ENCODE measurements at places on chromosomes 11 and 22.

DNA sequence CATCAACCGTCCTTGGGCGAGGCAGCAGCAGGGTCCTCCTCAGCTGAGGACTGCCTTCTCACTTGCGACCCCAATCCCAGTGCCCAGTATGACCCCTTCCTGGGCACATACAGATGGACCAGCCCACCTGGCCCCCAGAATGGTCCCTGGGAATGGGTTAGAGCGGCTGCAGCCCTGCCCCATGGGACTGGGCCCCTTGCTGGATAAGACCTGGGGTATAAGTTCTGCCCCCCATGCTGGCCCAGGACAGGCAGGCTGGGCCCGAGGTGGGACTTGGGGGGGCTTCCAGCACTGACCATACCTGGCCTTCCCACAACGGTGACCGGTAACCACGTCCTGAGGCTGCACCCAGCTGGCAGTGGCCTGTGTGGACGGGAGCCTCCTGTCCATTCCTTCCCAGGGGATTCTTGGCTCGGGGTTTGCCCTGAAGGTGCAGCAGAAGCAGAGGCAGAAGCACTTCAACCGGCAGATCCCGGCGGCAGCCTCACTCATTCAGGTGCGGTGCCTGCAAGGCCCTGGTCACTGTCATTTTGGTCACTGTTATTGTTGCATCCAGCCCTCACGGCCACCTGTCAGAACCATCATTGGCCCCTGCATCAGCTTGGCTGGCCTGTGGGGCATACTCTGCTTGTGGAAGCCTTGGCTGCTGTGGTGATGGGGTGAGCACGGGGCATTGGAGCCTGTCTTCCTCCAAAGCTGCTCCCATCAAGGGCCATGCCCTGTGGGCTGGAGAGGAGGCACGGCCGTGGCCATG, 114.8 kb downstream of the KCNQ1OT1 start:
- no peak for DNase-seq

GRCh38 chr11:17638311-17638710, 81.1 kb upstream of the MYOD1 start:
- no peak for DNase-seq

GRCh38 chr11:134624166-134624920, 212.3 kb upstream of the B3GAT1 start:
- DNase-seq, result no peak

GRCh38 chr11:91023731-91024130, 800.9 kb upstream of the CHORDC1 start:
- no peak for DNase-seq

GRCh38 chr22:26667140-26667539, 9.8 kb downstream of the MIAT start:
- DNase-seq, result no peak

DNA sequence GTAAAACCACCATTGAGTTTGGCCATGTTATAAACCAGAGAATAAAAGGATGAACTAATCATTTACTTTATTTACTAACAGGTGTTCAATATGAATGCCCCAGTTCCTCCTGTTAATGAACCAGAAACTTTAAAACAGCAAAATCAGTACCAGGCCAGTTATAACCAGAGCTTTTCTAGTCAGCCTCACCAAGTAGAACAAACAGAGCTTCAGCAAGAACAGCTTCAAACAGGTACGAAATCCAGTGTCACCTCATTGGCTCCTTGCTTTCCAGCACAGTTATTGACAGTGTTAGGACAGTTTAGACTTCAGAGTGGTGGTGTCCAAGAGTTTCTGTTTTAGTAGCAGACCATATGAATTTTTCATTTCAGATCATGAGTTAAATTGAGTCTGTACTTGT, 13.6 kb upstream of the NAT10 start:
- DNase-seq, result no peak

DNA sequence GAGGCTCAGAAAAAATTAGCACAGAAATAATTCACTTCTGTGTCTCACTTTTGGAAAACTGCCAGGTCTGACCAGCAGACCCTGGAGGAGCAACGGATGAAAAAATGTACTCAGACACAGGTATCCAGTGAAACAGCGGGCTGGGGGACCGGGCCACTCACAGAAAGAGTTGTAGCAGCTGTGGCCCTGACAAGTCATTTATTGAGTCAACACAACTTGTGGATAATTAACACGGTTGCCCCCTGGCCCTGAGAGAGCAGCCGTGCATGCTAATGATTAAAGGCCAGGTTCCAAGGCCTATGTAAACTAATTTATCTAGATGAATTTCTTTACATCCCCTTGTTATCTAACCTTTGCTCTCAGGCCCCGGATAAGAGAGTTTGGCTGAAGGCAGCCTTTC, 131.3 kb downstream of the AASDHPPT start:
- DNase-seq, result no peak

DNA sequence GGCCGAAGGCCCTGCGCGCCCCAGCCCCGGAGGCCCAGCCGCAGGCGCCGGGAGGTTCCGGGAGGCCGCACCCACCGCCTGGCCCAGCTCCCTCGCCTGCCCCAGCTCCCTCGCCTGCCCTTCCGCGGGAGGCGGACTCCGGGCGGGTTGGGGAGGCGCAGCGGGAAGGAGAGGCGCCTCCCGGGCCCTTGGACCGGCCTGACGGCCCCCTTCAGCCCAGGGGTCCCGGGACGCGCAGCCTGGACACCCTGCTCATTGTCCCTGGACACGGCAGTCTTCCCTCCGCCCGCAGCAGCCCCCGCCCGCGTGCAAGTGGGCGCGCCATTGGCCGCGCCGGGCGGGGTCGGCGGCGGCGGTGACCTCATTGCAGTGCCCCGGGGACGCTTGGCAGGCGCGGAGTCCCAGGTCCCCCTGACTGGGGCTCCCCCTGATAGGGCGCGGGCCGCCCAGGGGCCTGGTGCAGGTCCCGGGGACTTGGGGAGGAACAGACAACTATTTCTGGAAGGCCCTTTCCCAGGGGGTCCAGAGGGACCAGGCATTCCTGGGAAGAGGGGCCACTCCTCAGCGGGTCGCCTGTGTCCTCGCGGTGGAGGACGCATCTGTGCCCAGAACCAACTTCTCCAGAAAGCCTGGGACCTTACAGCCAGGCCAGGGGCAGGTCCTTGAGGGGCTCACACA, 501 bp downstream of the CD151 start:
- peak; percentile 63 for DNase-seq

DNA sequence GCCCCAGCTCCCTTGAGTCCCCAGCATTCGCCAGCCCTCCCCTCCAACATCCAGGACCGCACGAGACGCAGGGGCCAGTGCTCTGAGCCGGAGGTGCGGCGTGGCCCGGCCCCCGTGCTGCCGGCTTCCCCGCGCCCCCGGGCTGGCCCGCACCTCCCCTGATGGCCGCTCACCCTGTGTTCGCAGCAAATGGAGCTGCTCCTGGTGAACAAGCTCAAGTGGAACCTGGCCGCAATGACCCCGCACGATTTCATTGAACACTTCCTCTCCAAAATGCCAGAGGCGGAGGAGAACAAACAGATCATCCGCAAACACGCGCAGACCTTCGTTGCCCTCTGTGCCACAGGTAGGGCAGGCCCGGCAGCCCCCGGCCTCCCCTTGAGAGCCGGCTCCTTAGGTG, 2.7 kb downstream of the CCND1 start:
- no peak for DNase-seq

- DNase-seq, result no peak
Measured at GRCh38 chr22:46587061-46587460, 33.1 kb upstream of the GRAMD4 start.

DNA sequence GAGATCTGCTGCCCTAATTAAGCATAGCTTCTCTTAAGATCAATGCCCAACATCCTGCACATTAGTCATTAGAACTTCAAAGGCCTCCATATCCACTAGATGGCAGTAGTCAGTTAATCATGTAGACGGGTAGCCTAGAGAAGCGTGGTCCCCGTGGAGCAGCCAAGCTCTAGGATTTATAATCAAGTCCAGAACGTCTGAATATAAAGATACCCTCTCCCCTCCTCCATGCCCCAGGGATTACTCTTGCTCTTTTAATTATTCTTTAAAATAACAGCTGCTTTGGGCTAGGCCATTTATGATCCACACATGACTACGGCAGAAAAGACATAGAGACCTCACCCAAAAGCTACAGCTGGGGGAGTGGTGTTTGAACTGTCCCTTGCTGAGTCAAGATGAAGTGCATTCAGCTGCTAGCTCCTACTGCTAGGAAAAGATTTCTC, 327.6 kb upstream of the PLET1 start:
- DNase-seq, result peak; percentile 40

- DNase-seq, result no peak
Measured at GRCh38 chr11:127648583-127648982, 648.0 kb upstream of the KIRREL3 start.

DNA sequence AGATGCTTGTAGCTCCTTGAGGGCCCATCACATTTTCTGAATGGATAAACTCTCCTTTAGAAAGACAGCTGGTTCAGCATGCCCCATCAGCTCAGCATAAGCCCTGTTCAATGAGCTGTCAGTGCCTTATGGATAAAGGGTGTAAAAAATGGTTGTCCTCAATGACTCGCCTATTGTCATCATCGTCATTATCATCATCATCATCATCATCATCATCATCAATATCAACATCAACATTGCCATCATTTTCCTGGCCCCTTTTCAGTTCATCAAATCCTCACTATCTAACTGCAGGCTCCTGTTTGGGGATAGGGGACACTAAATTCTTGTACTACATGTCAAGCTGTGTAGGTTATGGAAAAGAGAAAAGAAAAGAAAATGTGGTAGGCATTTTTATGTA, 310.7 kb upstream of the MTNR1B start:
- no peak for DNase-seq

- DNase-seq, result peak; percentile 29
Measured at GRCh38 chr11:127003260-127003981, 2.9 kb upstream of the KIRREL3 start.

- DNase-seq, result peak; percentile 33
Measured at GRCh38 chr11:27701355-27702105, 1.3 kb upstream of the BDNF start.

DNA sequence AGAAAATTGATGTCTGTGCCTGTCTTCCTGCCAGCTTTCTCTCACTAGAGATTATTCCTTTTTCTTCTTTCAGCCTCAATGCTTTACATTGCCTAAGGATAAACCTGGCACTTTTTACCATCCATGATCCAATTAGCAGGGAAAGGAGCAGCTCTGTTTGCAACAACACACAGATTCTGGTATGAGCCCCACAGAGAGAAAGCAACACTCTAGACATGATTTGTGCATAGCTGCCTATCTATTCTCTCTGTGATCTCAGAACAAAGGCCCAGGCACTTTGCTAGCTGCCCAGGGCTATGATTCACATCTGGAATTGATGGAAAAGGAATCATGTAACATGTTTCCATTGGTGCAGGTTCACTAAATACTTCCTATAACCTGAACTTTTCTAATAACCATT, 685.0 kb downstream of the ETS1 start:
- no peak for DNase-seq

DNA sequence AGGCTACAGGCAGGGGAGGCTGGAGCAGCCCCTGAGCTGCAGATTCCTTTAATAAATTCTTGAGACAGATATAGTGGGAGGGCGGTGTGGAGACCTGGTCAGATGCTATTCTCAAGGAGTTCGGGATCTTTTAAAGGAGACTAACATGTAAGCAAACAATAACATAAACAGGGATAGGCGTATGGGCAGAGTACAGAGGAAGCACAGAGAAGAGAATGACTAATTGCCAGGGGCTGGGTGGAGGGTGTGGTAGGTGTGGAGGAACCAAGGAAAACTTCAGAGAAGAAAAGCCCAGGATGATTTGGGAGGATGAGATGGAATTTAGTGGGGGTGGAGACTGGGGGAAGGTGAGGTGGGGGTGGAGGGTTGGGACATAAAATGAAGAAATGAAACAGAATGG, 9.7 kb upstream of the HEPHL1 start:
- DNase-seq, result no peak

DNA sequence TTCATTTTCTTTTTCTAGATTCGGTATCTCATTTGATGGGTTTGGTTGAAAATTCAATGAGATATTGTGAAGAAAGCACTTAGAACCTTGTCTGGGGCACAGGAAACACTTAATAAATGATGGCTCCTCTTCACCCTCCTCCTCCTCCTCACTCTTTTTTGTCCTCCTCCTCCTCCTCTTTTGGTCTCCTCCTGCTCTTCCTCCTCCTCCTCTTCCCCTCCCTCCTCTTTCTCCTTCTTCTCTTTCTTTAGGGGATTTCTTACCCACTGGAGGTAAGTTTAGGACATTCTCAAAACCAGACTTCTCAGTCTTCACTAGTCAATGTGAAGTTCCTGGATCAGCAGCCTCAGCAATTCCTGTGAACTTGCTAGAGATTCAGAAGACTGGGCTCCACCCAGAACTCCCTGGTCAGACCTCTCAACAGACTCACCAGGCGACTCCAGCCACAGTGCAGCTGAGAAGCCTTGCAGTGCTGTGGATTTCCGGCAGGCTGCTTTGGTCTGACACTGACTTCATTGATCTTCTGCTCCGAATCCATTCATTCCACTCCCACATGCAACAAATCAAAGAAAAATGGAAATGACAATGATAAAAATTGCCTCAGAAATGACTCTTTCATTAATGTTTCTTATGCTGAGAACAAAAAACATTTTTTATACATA, 368.6 kb upstream of the B3GAT1 start:
- no peak for DNase-seq

DNA sequence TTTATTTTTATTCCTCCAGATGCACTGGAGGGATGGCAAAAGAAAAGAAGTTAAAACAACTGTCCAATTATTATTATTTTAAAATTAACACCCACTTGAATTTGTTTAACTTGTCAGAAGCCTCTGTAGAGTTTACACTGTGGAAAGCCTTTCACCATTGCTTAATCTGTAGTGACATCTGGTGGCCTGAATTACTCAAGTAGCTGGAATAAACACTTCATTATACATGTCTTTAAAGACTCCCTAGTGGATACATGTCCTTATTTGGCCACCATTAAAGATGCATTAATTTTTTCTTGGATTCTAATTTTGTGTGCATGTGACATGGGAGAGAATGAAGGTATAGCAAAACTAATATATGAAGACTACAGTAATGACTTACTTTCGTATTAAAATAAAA, 1496.5 kb downstream of the FAM181B start:
- peak; percentile 36 for DNase-seq

- DNase-seq, result no peak
Measured at GRCh38 chr11:71496421-71496820, 30.6 kb upstream of the KRTAP5-7 start.

- peak; percentile 61 for DNase-seq
Measured at GRCh38 chr11:118923721-118924587, 1.8 kb downstream of the BCL9L start.

DNA sequence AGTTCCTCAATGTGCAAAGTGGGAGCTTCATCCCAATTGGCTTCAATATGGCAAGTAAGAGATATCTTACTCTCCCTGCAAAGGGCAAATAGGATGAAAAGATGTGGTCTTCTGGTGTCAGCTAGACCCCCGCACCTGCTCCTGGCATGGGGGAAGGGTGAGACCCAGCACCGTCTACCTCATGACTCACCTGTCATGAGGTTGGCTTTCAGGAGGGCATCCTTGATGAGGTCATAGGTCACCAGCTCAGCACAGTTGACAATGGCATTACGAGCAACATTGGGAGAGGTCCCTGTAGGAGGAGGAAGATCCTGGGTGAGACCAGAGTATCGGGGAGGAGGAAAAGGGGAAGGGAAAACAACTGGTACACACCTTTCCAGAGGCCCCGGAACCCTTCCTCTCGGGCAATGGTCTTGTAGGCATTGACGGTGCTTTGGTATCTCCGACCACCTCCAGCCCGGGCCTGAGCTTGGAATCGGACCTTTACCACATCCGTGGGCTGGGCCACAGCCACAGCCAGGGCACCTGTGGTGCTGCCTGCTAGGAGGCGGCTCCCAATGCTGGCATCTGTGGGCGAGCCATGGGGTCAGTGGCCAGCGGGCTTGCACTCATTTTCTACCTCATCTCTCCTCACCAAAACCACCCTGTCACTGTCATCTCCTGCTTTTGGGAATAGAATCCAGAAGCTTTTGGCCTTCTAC, 6.0 kb downstream of the UCP2 start:
- DNase-seq, result no peak
